ENCODE measurements at places on chromosomes 12 and 14. TPM values are rescaled to one million over a fixed set of nuclear protein-coding genes. Genes with fewer than 3 reads are reported as not detected.

The LGMN gene
- total RNA-seq, result 70.0 TPM

The HOXC6 gene
- 1.8 TPM for total RNA-seq

The WSCD2 gene
- total RNA-seq, result not detected

The OR4K1 gene
- total RNA-seq, result not detected

The YARS2 gene
- 51.3 TPM for total RNA-seq

The AGAP2 gene
- total RNA-seq, result under 0.01 TPM

The MUCL1 gene
- total RNA-seq, result not detected
